ENCODE measurements at places on chromosomes 5 and 9. TPM values are rescaled to one million over a fixed set of nuclear protein-coding genes. Genes with fewer than 3 reads are reported as not detected.

LARP1 gene
- 30.8 TPM for total RNA-seq

ARHGEF39 gene
- total RNA-seq = 4.7 TPM

TMEM252 gene
- total RNA-seq = not detected

TXNDC8 gene
- total RNA-seq = not detected

SAP30L gene
- total RNA-seq = 35.4 TPM

DIMT1 gene
- 28.9 TPM for total RNA-seq

TBC1D9B gene
- 46.4 TPM for total RNA-seq

ALDH7A1 gene
- 73.2 TPM for total RNA-seq

PCDHGA12 gene
- total RNA-seq = 7.8 TPM

DBH gene
- total RNA-seq = 0.79 TPM

GRCh38 chr9:94768766-94769165, 42.3 kb downstream of the AOPEP start:
- DNase-seq = no peak

DNA sequence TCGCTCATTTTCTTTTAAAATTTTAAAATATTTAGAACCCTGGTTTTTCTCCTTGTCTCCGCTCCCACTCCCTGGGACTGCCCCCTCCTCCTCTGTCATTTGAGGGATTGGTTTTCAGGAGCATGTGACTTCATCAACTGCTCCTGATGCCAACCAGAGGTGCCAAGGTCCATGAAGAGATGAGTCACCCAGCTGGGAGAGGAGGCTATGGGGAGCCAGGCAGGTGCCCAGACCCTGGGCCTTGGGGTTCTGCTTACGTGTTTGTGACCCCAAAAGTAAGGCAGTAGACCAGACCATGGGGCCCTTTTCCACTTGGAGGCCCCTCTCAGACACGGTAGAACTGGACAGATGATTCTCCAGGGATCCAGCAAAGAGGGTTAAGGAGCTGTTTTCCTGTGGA, 167.0 kb downstream of the FGF18 start:
- no peak for DNase-seq

DNA sequence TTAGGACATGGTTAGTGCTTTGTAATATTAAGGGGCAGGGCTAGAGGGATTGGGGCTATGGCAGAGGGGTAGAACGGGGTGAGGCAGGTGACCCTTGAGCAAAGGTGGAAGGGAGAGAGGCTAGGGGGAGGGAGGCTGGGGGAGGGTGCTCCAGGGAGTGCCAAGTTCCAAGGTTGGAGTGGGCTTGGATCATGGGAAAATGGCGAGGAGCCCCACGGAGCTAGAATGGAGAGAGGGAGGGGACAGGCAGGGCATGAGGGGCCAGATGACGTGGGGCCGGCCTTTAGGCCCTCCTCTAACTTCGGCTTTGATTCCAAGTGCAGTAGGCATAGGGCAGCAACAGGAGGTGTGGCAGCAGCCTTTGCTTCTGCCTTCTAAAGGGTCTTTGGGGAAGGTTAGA, 171.8 kb upstream of the PANK3 start:
- DNase-seq = no peak

GRCh38 chr5:60514152-60514551, 185.8 kb downstream of the DEPDC1B start:
- no peak for DNase-seq

- DNase-seq = no peak
These were observed 408.9 kb upstream of the SMARCA2 start for GRCh38 chr9:1606253-1606652.

- DNase-seq = no peak
These were observed 1.9 kb downstream of the ERGIC1 start for GRCh38 chr5:172835994-172836356.

GRCh38 chr9:96177719-96178028, 124.3 kb downstream of the HSD17B3 start:
- no peak for DNase-seq

GRCh38 chr5:89265511-89266179, 382.7 kb upstream of the MEF2C start:
- no peak for DNase-seq

- no peak for DNase-seq
These were observed 243.2 kb downstream of the CEMIP2 start for GRCh38 chr9:71524996-71525580.

GRCh38 chr5:119476341-119476740, 24.0 kb downstream of the HSD17B4 start:
- no peak for DNase-seq

GRCh38 chr5:73306741-73307275, 133.8 kb downstream of the TMEM174 start:
- no peak for DNase-seq

DNA sequence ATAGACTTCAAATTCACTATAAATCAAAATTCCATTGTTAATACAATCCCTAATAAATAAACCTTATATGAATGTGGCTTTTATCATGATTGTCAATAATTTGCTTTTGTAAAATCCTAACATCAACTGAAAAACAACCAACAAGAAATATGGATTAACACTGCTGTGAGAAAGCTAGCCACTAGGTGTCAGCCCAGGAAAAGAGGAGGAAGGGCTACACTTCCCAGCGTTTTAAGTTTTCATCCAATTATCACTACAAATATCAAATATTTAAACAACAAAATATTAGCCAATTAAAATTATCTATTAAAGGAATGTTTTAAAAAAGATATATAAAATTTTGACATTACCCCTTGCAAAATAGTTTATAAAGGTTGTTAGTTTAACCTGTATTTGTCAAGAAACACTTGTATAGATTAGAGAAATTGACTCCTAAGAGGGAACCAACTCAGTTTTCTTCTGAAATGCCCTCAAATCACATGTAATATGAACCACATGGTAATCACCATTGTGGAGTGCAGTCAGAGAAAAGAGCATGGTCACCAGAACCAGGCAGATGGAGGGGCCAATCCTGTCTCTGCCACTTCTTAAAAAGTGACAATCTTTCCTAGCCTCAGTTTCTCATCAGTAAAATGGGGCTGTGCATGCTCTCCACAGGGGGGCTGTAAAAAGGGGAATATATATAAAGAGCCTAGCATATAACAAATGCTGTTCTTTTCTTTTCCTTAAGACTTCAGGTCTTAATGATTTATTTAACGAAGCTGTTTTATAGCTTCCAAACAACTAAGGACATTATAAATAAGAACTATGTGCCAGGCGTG, 188.2 kb downstream of the CRB2 start:
- DNase-seq = no peak

DNA sequence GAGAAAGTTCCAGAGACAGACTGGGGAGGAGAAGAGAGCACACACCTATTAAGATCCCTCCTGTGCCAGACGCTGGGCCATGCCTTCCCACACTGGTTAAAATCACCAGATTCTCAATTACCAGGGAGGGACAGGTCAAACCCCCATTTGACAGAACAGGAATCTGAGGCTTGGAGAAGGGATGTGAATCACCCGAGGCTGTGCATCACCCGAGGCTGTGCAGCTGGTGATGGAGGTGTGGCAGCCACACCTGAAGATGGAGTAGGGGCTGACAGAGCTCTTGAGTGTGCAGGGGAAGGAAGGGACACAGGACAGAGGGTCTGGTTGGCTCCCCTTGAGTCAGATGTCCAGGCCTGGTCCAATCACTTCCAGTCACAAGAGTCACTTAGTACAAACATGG, 70.6 kb downstream of the LMX1B start:
- DNase-seq = no peak

Data from urinary bladder (tissue), 4 donors.